ENCODE measurements at places on chromosomes 12 and 14.

- no peak overlapping the region for H3K27ac ChIP-seq
- H3K4me3 ChIP-seq: no peak overlapping the region
- no peaks in the 10 kb centered on the region for H3K36me3 ChIP-seq
- H3K27me3 ChIP-seq: no peaks in the 10 kb centered on the region
- no peak for DNase-seq
Observed at GRCh38 chr14:51228391-51228790, 11.7 kb upstream of the TMX1 start.

- H3K4me1 ChIP-seq: peaks cover 36% of the 10 kb centered on the region
- H3K27ac ChIP-seq: peak overlapping the region; percentile 59
- peak; percentile 27 for DNase-seq
- no peak overlapping the region for H3K4me3 ChIP-seq
- H3K27me3 ChIP-seq: no peaks in the 10 kb centered on the region
Observed at GRCh38 chr12:11763760-11764520, 114.5 kb downstream of the ETV6 start.

DNA sequence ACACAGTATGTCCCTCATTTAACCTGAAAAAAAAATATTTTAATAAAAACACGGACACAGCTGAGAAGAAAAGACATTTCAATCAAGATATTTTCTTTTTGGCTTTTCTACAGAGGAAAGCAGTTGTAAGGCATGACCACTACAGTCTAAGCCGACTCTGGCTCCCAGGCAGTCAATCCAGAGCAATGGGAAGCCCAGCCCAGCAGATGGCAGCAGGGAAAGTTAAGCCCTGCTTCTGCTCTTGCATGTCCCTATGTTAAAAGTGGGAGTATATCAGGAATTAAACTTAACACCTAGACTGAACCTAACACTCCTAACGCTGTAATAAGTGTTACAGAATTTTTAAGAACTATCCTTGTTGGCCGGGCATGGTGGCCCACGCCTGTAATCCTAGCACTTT lies 19.5 kb upstream of the HAL start:
- no peak overlapping the region for H3K27ac ChIP-seq
- H3K36me3 ChIP-seq: peaks cover 41% of the 10 kb centered on the region
- no peak overlapping the region for H3K4me3 ChIP-seq
- peak; percentile 56 for DNase-seq

DNA sequence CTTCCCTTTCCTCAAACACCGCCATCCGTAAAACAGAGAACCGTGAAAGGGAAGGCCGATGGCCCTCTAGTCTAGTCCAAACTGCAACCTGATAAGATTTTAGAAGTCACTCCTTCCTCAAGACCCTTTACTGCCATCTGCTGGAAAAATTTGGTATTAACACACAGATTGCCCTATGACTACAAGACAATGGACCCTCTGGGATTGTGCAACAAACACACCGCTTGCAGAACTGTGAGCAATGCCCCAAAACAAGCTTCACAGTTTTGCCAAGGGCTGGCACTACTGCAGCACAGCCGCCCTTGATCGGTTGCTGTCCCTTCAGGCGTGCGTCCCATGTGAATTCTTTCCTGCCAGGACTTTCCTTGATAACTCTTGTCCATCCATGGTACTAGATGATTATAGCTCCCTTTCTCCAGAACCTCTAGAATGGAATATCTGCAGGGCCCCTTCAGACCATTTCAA lies 23.1 kb downstream of the LLPH start:
- peak; percentile 96 for DNase-seq
- H3K4me1 ChIP-seq: no peaks in the 10 kb centered on the region
- no peak overlapping the region for H3K27ac ChIP-seq
- no peaks in the 10 kb centered on the region for H3K36me3 ChIP-seq

DNA sequence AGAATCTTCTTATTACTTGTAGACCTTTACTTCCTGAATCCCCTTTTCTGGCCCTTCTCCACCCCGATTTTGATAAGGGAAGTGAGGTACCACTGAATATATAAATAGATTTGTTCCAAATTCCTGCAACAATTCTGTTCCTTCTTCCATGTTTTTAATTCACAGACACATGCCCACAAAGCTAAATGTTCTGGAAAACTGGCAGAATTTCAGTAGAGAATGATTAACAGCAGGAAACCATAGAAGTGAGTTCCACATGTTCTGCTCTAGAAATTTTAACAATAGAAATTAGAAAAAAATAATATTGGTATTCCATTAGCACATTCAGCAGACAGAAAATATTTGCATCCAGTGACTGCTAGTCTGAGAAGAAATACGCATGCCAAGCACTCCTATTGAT lies 139.6 kb downstream of the SLC2A13 start:
- H3K4me1 ChIP-seq: no peaks in the 10 kb centered on the region
- no peaks in the 10 kb centered on the region for H3K36me3 ChIP-seq
- DNase-seq: no peak
- H3K4me3 ChIP-seq: no peak overlapping the region
- no peak overlapping the region for H3K27ac ChIP-seq

DNA sequence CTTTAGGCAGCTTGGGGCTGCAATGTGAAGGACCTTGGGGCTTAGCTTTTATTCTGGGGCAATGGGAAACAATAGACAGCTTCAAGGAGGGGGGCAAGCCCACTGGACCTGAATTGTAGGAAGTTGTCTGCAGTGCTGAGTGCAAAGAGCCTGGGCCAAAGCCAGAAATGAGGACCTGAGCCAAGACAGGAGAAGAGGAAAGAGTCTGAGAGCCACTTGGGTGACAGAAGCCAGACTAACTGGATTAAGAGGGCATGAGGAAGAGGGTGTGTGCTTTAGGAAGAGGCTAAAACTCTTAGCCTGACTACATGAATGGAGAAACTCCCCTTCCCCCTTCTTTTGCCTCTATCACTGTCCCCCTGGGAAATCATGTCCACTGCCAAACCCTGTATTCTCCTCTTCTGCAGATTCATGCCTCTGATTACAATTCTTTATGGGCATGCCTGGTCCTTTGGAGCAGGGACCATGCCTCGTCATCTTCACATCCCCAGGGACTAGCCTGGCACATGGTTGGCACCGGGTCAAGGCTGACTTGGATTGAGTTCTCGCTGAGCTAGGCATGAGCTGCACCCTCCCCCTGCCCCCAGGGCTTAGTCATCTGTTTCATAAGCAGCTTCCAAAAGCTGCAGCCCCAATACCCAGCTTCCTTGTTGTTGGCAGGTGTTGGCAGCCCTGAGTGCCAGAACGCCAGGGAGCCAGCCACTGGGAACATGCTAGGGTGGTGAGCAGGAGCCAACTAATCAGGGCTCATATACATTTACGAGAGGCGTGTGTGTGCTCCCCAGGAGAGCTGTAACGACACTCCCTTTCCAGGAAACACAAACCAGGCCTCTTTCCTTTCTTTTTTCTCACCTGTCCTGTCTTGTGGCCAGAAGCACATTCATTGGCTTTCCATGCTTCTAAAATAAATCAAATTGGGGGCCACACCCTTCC lies 27.7 kb upstream of the JDP2 start:
- no peak overlapping the region for H3K4me3 ChIP-seq
- no peak overlapping the region for H3K27ac ChIP-seq
- no peak for DNase-seq
- peaks cover 19% of the 10 kb centered on the region for H3K4me1 ChIP-seq

- H3K27ac ChIP-seq: no peak overlapping the region
- DNase-seq: no peak
- no peaks in the 10 kb centered on the region for H3K4me1 ChIP-seq
- peaks cover 32% of the 10 kb centered on the region for H3K27me3 ChIP-seq
Observed at GRCh38 chr14:56046996-56047395, 71.2 kb upstream of the PELI2 start.

GRCh38 chr14:101294136-101294535 lies 267.2 kb upstream of the DIO3 start:
- no peak overlapping the region for H3K4me3 ChIP-seq
- no peaks in the 10 kb centered on the region for H3K36me3 ChIP-seq
- H3K4me1 ChIP-seq: no peaks in the 10 kb centered on the region
- no peak overlapping the region for H3K27ac ChIP-seq
- DNase-seq: no peak

DNA sequence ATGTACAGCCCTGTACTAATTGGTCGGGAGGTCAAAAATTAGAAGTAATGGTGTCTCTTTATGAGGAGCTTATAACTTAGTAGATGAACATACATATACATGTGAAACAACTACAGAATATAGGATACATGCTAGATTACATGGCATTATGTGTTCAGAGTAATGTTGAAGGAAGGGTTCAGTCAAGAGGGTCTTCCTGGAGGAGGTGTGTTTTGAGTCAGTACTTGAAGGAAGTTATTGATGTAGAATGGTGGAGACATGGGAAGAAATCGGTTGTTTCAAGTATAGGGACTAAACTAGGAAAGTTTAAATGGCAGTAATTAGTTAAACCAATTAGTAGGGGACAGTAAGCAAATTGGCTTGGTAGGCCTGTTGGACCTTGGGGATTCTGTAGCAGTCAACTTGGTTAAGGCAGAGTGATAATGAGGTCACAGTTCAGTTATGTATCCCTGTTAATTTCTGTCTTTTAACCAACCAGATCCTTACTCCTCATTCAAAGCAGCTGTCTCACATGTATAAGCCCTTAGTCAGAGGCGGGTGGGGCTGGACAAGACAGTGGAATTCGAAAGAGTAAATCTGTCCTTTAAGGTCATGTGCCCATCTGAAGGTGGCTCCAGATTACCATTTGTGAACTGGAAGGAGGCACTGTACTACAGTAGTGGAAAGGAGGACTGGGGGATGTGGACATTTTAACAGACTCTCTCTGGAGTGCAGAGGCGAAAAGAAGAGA lies 3.5 kb upstream of the ANKRD52 start:
- no peak for DNase-seq
- H3K4me1 ChIP-seq: peaks cover 14% of the 10 kb centered on the region
- no peak overlapping the region for H3K27ac ChIP-seq
- no peaks in the 10 kb centered on the region for H3K27me3 ChIP-seq

- no peak overlapping the region for H3K4me3 ChIP-seq
- no peak overlapping the region for H3K27ac ChIP-seq
- H3K27me3 ChIP-seq: peaks cover 3% of the 10 kb centered on the region
- no peak for DNase-seq
Observed at GRCh38 chr12:12776261-12776660, 9.2 kb upstream of the APOLD1 start.

- no peaks in the 10 kb centered on the region for H3K36me3 ChIP-seq
- H3K27ac ChIP-seq: no peak overlapping the region
- no peak overlapping the region for H3K4me3 ChIP-seq
- DNase-seq: no peak
Observed at GRCh38 chr12:46400406-46400805, 27.8 kb upstream of the SLC38A2 start.

GRCh38 chr12:109277255-109277898 lies 31.7 kb downstream of the FOXN4 start:
- no peak for DNase-seq
- H3K4me3 ChIP-seq: no peak overlapping the region
- H3K27ac ChIP-seq: no peak overlapping the region
- no peaks in the 10 kb centered on the region for H3K36me3 ChIP-seq
- peaks cover 4% of the 10 kb centered on the region for H3K4me1 ChIP-seq
- H3K27me3 ChIP-seq: no peaks in the 10 kb centered on the region

- no peaks in the 10 kb centered on the region for H3K4me1 ChIP-seq
- no peak for DNase-seq
- no peak overlapping the region for H3K27ac ChIP-seq
- no peaks in the 10 kb centered on the region for H3K27me3 ChIP-seq
Observed at GRCh38 chr14:59728304-59728703, 142.3 kb downstream of the RTN1 start.

DNA sequence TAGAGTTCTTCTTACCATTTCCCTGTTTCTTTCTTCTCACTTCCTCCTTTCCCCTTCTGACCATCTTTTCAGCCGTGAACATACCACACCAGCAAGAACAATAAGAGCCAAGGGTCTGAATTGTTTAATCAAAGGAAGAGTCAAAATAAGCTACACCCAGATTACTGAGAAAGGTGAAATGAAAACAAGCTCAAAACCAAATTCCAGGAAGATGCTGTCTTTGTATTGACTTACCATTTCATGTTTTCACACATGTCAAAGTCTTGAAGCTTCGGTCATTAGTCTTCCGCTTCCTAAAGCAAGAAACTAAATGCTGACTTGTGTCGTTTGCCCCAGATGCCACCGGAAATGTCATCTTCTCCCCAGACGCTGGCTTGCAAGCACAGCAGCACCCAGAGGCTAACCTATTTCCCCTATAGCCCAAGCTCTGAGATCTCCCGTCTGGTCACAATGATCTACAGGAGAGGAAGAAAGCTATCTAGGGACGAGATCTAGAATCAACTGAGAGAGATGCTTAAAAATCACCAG lies 136.5 kb upstream of the AMIGO2 start:
- H3K27me3 ChIP-seq: no peaks in the 10 kb centered on the region
- no peaks in the 10 kb centered on the region for H3K4me1 ChIP-seq
- no peak overlapping the region for H3K4me3 ChIP-seq
- no peak for DNase-seq

DNA sequence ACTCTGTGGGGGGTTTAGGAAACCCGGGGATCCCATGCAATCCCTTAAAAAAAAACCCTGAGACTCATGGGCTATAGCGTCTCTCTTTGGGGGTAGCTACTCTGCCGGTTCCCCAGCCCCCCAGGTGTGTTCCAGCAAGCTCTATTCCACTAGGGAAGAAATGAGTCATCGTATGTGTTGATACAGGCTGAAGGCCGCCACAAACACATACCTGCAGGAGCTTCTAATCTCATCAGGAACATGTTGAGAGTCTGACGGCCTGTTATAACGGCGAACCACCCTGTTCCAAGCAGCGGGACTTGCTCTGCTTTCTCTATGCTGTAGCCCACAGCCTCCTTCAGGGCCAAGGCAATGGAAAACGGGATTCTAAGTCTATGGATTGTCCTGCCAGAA lies 977 bp upstream of the KRT5 start:
- no peak overlapping the region for H3K27ac ChIP-seq
- H3K27me3 ChIP-seq: peaks cover 3% of the 10 kb centered on the region
- peak; percentile 67 for DNase-seq
- no peaks in the 10 kb centered on the region for H3K36me3 ChIP-seq

DNA sequence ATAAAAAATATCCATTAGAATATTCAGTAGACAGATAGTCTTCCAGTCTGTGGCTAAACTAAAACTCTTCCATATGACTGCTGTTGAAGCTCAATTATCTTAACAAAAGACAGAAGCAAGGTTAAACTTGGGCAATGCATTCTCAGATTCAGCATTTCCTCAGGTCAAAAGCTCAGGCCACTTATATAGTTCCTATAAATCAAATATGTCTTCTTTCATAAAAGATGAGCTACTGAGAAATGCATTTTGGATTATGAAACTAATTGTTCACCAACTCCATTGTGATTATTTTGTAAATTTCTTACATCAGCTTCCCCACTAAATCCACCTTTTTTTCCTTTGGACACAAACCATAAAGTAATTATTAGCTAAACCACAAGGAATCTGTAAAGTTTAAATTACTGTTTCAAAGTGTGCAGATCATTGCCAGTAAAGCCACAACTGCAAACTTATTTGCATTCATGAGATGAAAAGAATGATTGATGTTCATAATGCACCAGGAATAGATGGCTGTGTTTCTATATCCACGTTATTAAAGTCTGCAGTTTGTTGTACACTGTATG lies 224.4 kb downstream of the FBXL14 start:
- H3K4me3 ChIP-seq: no peak overlapping the region
- no peaks in the 10 kb centered on the region for H3K27me3 ChIP-seq
- H3K36me3 ChIP-seq: no peaks in the 10 kb centered on the region
- peaks cover 55% of the 10 kb centered on the region for H3K4me1 ChIP-seq

Measured in cardiac muscle cell (in vitro differentiated cells and primary cell).